ENCODE measurements at places on chromosomes 3 and 15. TPM values are rescaled to one million over a fixed set of nuclear protein-coding genes. Genes with fewer than 3 reads are reported as not detected.

Gene FETUB
- not detected for polyA plus RNA-seq

Gene SLCO2A1
- not detected for polyA plus RNA-seq

Gene CKMT1A
- polyA plus RNA-seq: not detected

Gene CCR1
- polyA plus RNA-seq: 0.07 TPM

Gene LMAN1L
- polyA plus RNA-seq: not detected

DNA sequence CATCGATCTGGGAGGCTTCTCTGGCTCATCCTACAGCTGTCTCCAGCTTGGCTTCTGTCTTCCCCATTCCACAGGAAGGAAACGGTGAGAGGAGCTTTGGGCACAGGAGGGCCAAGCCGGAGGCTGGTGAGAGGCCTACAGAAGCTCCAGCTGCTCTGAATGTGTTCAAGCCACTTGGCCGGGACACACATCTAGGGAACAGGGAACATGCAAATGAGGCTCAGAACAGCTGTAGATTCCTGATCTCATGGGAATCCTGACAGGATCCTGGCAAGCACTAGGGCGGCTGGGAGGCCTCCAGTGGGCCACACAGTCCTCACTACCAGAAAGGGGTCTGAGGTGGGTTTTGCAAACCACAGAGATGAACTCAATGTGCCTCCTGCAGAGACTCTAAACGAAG lies 13.7 kb downstream of the SEMA5B start:
- no peak overlapping the region for H3K27ac ChIP-seq
- no peaks in the 10 kb centered on the region for H3K36me3 ChIP-seq
- no peak for DNase-seq
- H3K4me3 ChIP-seq: no peak overlapping the region
- no peaks in the 10 kb centered on the region for H3K27me3 ChIP-seq

GRCh38 chr3:117836296-117836695 lies 1126.7 kb downstream of the TUSC7 start:
- H3K4me1 ChIP-seq: no peaks in the 10 kb centered on the region
- H3K36me3 ChIP-seq: no peaks in the 10 kb centered on the region

GRCh38 chr3:29409409-29409808 lies 128.5 kb downstream of the RBMS3 start:
- H3K4me3 ChIP-seq: no peak overlapping the region
- no peaks in the 10 kb centered on the region for H3K36me3 ChIP-seq
- no peak overlapping the region for H3K27ac ChIP-seq
- H3K4me1 ChIP-seq: no peaks in the 10 kb centered on the region

DNA sequence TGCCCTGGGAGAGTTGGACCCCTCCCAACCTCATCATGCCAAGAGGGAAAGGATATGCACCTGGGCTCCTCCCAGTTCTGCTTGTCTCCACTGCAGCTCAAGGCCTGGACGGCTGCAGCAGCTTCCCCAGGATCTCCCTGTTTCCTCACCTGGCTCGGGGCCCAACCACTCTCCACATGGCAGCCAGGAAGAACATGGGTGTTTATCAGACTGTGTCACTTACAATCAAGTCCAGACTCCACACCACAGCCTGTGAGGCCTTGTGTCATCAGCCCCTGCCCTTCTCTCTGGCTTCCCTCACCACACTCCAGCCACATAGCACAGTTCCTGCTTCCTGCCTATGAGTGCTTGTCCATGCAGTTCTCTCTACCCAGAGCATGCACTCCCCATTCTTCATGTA lies 534.4 kb downstream of the EPHB1 start:
- no peak for DNase-seq
- no peaks in the 10 kb centered on the region for H3K27me3 ChIP-seq
- H3K27ac ChIP-seq: no peak overlapping the region
- H3K4me1 ChIP-seq: no peaks in the 10 kb centered on the region

DNA sequence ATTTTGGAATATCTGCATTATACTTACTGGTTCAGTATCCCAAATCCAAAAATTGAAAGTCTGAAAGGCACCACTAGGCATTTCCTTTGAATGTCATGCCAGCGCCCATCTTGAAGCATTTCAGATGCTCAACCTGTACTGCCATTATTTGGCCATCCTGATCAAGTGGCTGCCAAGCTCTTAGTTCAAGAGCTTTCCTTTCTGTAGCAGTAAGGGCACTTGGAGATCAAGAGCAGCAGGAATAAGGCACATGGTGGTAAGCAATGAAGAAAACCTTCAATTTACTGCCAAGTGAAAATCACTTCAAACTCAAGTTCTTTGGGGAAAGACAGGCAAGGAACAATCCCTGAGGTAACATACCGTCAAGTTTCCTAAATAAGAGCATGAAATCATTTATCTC lies 10.0 kb downstream of the RHOA start:
- H3K27ac ChIP-seq: no peak overlapping the region
- no peak overlapping the region for H3K4me3 ChIP-seq
- no peaks in the 10 kb centered on the region for H3K36me3 ChIP-seq
- no peak for DNase-seq

- H3K4me3 ChIP-seq: no peak overlapping the region
- no peak overlapping the region for H3K27ac ChIP-seq
- DNase-seq: no peak
- no peaks in the 10 kb centered on the region for H3K36me3 ChIP-seq
Observed at GRCh38 chr15:75061272-75061671, 37.9 kb downstream of the PPCDC start.

DNA sequence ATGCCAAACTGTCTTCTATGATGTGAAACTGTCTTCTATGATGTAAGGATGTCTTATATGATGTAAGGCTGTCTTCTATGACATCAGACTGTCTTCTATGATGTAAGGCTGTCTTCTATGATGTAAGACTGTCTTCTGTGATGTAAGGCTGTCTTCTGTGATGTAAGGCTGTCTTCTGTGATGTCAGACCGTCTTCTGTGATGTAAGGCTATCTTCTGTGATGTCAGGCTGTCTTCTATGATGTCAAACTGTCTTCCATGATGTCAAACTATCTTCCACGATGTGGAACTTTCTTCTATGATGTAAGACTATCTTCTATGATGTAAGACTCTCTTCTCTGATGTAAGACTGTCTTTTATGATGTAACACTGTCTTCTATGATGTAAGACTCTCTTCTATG lies 27.9 kb downstream of the MGLL start:
- H3K27me3 ChIP-seq: no peaks in the 10 kb centered on the region
- H3K4me1 ChIP-seq: no peaks in the 10 kb centered on the region
- H3K4me3 ChIP-seq: no peak overlapping the region
- no peaks in the 10 kb centered on the region for H3K36me3 ChIP-seq
- H3K27ac ChIP-seq: no peak overlapping the region
- DNase-seq: no peak

DNA sequence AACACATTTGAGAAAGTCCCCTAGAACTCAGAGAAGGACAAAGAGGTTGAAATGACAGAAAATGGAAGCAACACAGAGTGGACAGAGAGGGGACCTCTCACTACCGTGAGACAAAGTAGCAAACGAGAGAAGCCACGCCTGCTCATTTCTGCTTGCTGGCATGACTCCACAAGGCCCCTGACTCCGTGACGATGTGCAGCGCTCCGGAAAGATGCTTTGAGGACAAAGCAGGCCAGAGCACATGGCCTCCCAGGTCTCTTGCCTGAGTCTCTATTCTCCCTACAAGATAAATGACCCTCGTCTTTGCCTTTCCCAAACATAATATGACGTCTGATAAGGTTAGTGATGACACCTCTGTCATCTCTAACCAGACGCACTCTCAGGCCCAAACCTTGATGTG lies 63.8 kb upstream of the CTSH start:
- no peak overlapping the region for H3K4me3 ChIP-seq
- H3K36me3 ChIP-seq: no peaks in the 10 kb centered on the region
- H3K27ac ChIP-seq: no peak overlapping the region
- no peak for DNase-seq

DNA sequence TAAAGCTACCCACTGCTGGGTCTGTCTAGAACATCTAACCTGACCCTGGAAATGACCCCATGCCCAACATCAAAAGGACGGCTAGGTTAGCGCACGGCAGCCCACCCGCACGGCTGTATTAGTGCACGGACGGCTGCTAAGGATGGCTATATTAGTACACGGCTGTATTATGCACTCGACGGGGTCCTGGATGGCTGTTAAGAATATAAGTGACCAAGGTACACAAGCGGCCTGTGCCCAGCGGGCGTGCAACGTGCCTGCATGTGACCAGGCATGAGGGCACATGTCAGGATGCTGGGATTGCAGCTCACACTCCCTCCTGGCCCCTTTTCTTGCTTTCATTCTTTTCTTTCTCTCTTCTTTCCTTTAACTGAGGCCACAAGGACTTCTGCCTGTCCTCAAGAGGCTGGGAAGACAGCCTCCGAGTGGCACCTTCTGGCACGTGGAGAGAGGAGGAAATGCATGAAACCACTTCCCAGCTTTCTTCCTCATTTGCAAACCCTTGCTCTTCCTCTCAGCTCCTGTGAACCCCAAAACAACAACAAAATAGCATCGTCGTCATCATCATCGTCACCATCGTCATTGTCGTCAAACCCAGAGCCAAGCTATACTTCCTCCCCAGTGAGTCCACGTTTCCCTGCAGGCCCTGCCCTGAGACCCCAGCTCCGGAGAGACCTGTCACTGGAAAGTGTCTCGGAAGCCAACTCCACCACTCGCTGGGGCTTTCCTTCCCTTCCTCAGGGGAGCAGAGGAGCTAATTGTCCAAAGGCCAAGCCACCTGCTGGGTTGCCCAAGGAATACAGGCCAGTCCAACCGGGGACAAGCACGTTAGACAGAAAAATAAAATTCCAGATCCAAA lies 101.8 kb downstream of the CHSY1 start:
- peaks cover 4% of the 10 kb centered on the region for H3K4me1 ChIP-seq
- no peak overlapping the region for H3K4me3 ChIP-seq

DNA sequence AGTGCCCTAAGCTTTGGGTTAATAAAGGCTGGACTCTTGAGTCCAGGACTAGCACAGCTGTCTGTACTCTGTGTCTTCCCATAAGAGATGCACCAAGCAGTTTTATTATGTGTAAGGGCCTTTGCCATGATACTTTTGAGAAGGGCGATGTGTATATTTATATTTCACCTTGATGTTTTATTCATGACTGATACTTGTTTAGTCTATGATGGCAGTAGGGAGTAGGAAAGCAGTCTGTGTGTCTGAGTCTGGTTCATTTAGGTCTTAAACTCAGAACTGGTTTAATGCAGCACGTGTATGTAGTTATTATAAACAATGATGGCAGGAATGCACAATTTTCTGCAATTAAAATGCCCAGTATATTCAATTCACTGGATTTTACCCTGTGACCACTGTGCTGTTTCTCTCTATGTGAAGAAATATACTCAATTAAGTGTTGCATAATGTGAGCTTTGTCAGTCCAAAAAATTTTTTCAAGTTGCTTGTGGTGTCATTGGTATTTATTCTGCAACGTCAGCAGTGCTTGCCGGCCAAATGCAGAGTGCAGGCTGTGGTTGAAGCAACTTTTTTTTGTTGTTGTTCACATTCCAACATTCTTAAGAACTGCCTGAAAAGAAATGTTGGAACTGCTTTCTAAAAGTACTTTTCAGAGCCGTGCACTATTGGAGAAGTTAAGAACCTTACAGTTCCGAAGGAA lies 423.7 kb upstream of the SEMA6D start:
- no peaks in the 10 kb centered on the region for H3K4me1 ChIP-seq
- H3K4me3 ChIP-seq: no peak overlapping the region
- no peaks in the 10 kb centered on the region for H3K27me3 ChIP-seq
- no peak overlapping the region for H3K27ac ChIP-seq
- no peak for DNase-seq

DNA sequence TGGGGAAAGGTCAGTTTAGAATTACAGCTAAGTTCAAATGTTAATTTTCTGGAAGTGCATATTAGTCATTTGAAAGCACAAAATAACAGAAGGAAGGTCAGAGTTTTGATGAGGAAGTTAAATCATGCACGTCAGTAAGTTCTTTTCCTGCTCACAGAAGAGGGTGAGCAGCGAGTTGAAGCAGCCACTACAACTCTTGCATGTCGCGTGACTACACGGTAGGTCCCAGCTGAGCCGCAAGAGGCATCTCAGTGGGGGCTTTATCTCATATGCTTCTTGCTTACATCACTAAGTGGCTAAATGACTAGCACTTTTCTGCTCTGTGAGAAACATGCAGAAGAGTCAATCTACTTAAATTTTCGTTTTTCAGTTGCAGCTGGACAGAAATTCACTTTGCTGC lies 21.3 kb upstream of the SEC62 start:
- no peak for DNase-seq
- no peak overlapping the region for H3K27ac ChIP-seq
- H3K27me3 ChIP-seq: no peaks in the 10 kb centered on the region

DNA sequence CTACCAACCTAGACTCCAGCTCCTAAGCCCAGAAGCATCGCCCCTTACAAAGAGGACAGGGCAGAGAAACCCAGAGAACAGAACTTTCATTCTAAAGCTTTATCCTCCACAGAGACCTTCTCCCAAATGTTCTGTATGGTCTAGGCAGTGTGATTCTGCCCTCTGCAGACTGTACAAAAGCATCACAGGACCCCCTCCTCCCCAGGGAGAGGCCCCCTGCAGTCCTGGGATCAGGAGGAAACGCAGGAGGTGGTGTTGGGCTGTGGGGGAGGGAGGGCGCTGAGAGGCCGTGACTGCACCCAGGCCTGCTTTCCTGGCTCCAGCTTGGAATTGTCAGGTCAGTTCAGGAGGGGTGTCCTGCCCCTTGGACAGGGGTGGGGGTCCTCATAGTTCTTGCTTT lies 101.3 kb downstream of the DGKG start:
- H3K27me3 ChIP-seq: no peaks in the 10 kb centered on the region
- H3K4me3 ChIP-seq: no peak overlapping the region
- H3K27ac ChIP-seq: no peak overlapping the region
- no peak for DNase-seq
- peaks cover 9% of the 10 kb centered on the region for H3K4me1 ChIP-seq

DNA sequence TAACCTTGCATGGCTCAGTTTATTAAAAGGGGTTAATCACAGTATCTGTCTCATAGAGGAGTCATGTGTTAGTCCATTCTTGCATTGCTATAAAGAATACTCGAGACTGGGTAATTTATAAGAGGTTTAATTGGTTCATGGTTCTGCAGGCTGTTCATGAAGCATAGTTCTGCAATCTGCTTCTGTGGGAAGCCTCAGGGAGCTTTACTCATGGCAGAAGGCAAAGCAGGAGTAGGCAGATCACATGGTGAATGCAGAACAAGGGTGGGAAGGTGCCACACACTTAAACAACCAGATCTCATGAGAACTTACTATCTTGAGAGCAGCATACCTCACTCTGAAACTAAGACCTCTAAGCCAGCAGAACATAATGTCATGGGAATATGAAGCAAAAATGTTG lies 42.2 kb upstream of the PTX3 start:
- no peak overlapping the region for H3K4me3 ChIP-seq
- DNase-seq: no peak
- no peaks in the 10 kb centered on the region for H3K4me1 ChIP-seq
- no peaks in the 10 kb centered on the region for H3K36me3 ChIP-seq
- H3K27me3 ChIP-seq: no peaks in the 10 kb centered on the region

- H3K27me3 ChIP-seq: no peaks in the 10 kb centered on the region
- DNase-seq: no peak
- no peaks in the 10 kb centered on the region for H3K4me1 ChIP-seq
- no peak overlapping the region for H3K27ac ChIP-seq
Observed at GRCh38 chr3:142053244-142053643, 96.1 kb downstream of the TFDP2 start.

DNA sequence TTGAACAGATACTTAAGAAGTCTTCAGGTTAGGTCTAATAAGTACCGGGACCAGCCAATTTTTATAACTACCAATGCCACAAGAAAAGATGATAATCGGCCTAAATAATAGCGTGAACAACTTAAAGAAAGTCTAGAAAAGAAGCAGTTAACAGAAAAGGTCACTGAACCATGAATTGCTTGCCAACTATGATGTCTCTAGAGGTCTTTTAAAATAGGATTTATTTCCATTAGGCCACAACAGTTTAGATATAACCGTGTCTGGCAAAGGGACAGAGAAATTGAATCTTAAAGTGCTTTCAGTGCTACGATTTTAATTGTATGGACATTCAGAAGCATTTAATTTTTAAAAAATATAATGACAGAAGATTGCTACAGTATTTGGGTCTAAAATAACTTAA lies 1070.4 kb downstream of the ROBO1 start:
- no peaks in the 10 kb centered on the region for H3K27me3 ChIP-seq
- no peaks in the 10 kb centered on the region for H3K4me1 ChIP-seq
- H3K36me3 ChIP-seq: no peaks in the 10 kb centered on the region
- no peak overlapping the region for H3K4me3 ChIP-seq
